Activated CD4-positive, alpha-beta T cell treated with anti-CD3 and anti-CD28 coated beads, Interleukin-2, amount 10 ng/mL, durations not matched to agents 7 days and 5 days (primary cell): ENCODE measurements at places on chromosomes 6 and 20. TPM values are rescaled to one million over a fixed set of nuclear protein-coding genes. Genes with fewer than 3 reads are reported as not detected.

DLL1 gene
- total RNA-seq: 0.55 TPM

TENT5A gene
- 1.9 TPM for total RNA-seq

PLA2G7 gene
- not detected for total RNA-seq

TMEM200A gene
- total RNA-seq: 3.1 TPM

SFTA2 gene
- total RNA-seq: not detected

POU3F2 gene
- total RNA-seq: not detected

ULBP3 gene
- total RNA-seq: 1.0 TPM

ARHGAP40 gene
- not detected for total RNA-seq

RAB22A gene
- 18.0 TPM for total RNA-seq

ZC2HC1B gene
- total RNA-seq: not detected

CAGE1 gene
- 0.12 TPM for total RNA-seq

PAK1IP1 gene
- total RNA-seq: 13.4 TPM

LAMP5 gene
- total RNA-seq: not detected

MACROD2 gene
- total RNA-seq: not detected

NCR2 gene
- not detected for total RNA-seq

IL17F gene
- total RNA-seq: 9.1 TPM

ACTR5 gene
- 8.1 TPM for total RNA-seq
